ENCODE measurements at places on chromosomes 7 and 10. TPM values are rescaled to one million over a fixed set of nuclear protein-coding genes. Genes with fewer than 3 reads are reported as not detected.

ANXA8 gene
- 0.32 TPM for total RNA-seq

NPFFR1 gene
- not detected for total RNA-seq

HTR7 gene
- total RNA-seq = not detected

JCAD gene
- 0.78 TPM for total RNA-seq

NEUROG3 gene
- total RNA-seq = not detected

SPDYE8 gene
- not detected for total RNA-seq

OPALIN gene
- total RNA-seq = not detected

GIMAP1 gene
- 27.2 TPM for total RNA-seq

ELN gene
- not detected for total RNA-seq

ANKRD7 gene
- total RNA-seq = not detected

HTR5A gene
- not detected for total RNA-seq

NANOS1 gene
- total RNA-seq = 0.61 TPM

IFIT5 gene
- total RNA-seq = 32.1 TPM

CYP51A1 gene
- total RNA-seq = 52.7 TPM

GRB10 gene
- total RNA-seq = 7.6 TPM

A1CF gene
- total RNA-seq = not detected

NUP42 gene
- 44.2 TPM for total RNA-seq

PRPS1L1 gene
- total RNA-seq = not detected

AS3MT gene
- 0.12 TPM for total RNA-seq

VWA2 gene
- total RNA-seq = not detected

ZNF503 gene
- not detected for total RNA-seq

ANKRD1 gene
- total RNA-seq = not detected

ZFAND4 gene
- total RNA-seq = 29.5 TPM

OLAH gene
- total RNA-seq = 2.9 TPM

RNF133 gene
- not detected for total RNA-seq

OPN1SW gene
- total RNA-seq = not detected

LIPM gene
- not detected for total RNA-seq

PLXDC2 gene
- 0.10 TPM for total RNA-seq

CDH23 gene
- 1.3 TPM for total RNA-seq

DLX5 gene
- not detected for total RNA-seq

GNAT3 gene
- not detected for total RNA-seq

CRHR2 gene
- not detected for total RNA-seq

CLDN4 gene
- total RNA-seq = not detected

SUN3 gene
- total RNA-seq = not detected

DENND2A gene
- not detected for total RNA-seq

CAV1 gene
- total RNA-seq = 0.12 TPM

GBX1 gene
- not detected for total RNA-seq

NXPH1 gene
- total RNA-seq = not detected

LRIT1 gene
- total RNA-seq = not detected

EGR2 gene
- total RNA-seq = 22.9 TPM

GPER1 gene
- not detected for total RNA-seq

CALML3 gene
- not detected for total RNA-seq

PFKP gene
- total RNA-seq = 153 TPM

NRG3 gene
- total RNA-seq = not detected

SPACDR gene
- 2.9 TPM for total RNA-seq

FFAR4 gene
- not detected for total RNA-seq

ARHGEF35 gene
- total RNA-seq = 3.6 TPM

IGF2BP3 gene
- total RNA-seq = 2.2 TPM

GPC2 gene
- total RNA-seq = 5.6 TPM

TAS2R3 gene
- 0.88 TPM for total RNA-seq

FAM25G gene
- not detected for total RNA-seq

SLC26A3 gene
- not detected for total RNA-seq

AGR2 gene
- total RNA-seq = not detected

CHAT gene
- total RNA-seq = not detected

NKX1-2 gene
- total RNA-seq = not detected

OR13A1 gene
- not detected for total RNA-seq

GPR26 gene
- not detected for total RNA-seq

ASAH2 gene
- 2.0 TPM for total RNA-seq

Measured in T-helper 1 cell treated with Interleukin-12 subunit alpha and Interleukin-12 subunit beta and Interleukin-4 antibody, amounts not matched to agents 30 ng/mL and 1 ng/mL, for 36 hours (primary cell).